CD4-positive, alpha-beta T cell treated with Interferon alpha-2 for 1 hour (primary cell): ENCODE measurements at places on chromosomes 5 and 9.

- DNase-seq, result no peak
These were observed 9.3 kb downstream of the HMGXB3 start for GRCh38 chr5:150009671-150010387.

DNA sequence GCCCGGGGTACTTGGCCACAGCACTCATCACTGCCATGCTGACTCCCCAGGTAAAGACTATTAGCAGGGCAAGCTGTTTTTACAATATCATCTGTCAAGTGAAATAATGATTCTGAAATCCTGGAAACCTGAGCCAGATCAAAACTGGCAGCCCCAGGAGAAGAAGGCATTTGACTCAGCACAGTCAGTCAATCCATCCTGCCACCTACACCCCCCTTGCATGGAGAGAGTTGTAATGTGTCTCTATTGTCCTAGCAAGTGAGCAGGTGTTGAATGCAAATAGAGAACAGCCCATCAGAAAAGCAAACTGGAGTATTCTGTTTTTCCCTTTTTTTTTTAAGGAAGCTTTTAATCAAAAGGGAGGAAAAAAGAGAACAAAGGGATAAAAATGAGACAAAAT is 291.2 kb downstream of the BRINP1 start:
- no peak for DNase-seq

GRCh38 chr5:90894866-90895420 is 336.3 kb downstream of the ADGRV1 start:
- no peak for DNase-seq

GRCh38 chr5:108858959-108859358 is 111.3 kb downstream of the FER start:
- no peak for DNase-seq

- DNase-seq, result no peak
These were observed 133.0 kb downstream of the EBF1 start for GRCh38 chr5:158966716-158967115.

DNA sequence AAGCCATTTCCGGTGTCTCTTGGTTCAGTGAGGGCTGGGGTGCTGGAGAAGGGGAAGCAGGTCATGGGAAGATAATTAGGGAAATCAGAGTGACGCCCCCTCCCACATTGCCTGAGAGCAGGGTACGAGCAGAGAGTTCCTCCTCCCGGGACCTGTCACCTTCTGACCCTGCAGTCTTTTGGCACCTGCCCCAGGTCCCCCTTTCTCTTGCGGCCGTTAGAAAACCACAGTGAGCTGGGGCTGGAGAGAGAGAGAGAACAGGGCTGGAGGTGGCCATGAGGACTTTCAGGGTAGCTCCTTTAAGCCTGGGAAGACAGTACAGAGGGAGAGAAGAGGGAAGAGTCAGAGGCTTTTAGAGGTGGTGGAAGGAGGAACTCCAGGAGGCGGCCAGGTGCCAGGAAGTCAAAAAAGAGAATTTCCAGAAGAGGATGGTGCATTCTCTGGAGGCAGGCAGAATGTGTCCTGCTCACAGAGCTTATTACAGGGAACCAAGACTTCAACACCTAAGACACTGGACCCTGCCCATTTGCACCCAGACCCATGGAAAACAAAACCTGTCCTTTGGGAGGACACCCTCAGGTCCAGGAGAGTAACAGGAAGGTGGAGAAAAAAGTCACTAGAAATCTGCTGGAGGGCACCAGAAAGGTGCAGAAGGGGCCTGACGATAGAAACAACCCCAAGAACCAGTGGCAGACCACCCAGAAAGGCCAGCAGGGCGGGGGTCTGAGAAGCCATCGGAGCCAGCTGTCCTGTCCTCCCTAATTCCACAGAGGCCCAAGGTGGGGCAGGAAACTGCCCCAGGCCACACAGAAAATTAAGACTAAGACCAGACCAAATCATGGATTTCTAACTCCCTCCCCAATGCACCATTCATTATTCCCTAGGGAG is 6.5 kb upstream of the ACSL6 start:
- no peak for DNase-seq

GRCh38 chr5:126682856-126683255 is 82.1 kb downstream of the PHAX start:
- no peak for DNase-seq

DNA sequence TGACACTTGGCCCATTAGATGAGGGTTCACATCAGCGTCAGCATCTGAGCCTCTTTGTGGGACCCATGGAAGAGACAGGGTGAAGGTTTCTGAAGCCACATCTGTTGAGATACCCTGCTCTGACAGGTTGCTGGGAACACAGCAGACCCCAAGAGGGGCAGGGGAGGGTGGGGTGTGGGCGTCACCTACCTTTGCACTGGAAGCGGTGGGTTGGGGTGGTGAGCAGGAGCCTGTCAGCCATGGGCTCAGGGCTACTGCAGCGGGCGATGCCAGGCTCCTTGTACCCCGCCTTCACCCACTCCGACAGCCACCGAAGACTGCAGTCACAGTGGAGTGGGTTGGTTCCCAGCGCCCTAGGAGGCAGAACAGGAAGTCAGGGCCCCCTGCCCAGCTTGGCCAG is 131.5 kb upstream of the PANK3 start:
- no peak for DNase-seq

DNA sequence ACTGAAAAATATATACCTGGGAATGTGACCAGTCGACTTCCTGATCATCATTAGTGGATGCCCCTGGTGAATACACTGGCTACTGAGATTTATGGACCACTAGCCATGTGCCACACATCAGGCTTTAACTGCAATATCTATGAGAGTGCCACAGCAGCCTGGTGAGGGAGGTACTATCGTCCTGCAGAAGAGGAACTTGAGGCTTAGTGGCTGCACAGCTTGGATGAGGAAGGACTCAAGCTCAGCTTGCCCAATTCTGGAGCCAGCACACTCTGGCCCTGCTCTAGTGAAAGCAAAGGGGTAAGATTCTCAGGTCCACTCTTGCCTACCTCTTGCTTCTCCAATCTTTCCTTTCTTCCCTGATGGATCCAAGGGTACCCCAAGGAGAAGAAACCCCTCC is 129.3 kb downstream of the ENTREP1 start:
- no peak for DNase-seq

GRCh38 chr9:111094958-111095357 is 56.7 kb upstream of the LPAR1 start:
- DNase-seq, result no peak

- DNase-seq, result no peak
These were observed 28.1 kb upstream of the RNU6ATAC start for GRCh38 chr9:134192311-134192950.

- DNase-seq, result no peak
These were observed 7.2 kb upstream of the SMIM32 start for GRCh38 chr5:136200130-136200529.

- DNase-seq, result no peak
These were observed 128.0 kb downstream of the SLC1A3 start for GRCh38 chr5:36734422-36734821.

GRCh38 chr5:68049053-68049713 is 166.4 kb upstream of the PIK3R1 start:
- no peak for DNase-seq

GRCh38 chr5:15789642-15790041 is 289.7 kb downstream of the FBXL7 start:
- DNase-seq, result no peak
